Erythroblast (primary cell): ENCODE measurements at places on chromosomes 13 and 19.

DNA sequence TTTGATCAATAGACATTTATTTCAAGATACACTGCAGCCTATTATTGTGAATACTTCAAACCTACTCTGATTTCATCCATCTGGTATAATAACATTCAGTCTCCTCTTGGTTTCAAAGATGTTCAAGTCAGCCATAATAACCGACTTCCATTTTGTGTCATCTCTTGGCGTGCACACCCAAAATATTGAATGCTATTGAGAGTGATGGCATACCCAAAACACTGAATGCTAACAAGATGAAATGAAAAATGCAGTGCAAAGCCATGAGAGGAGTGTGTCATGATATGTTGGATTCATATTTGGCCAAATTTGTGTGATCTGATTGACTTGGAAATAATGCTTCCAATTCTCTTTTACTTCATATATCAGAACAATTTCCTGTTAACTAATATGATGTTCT is 181.2 kb upstream of the PCDH17 start:
- no peak for DNase-seq

DNA sequence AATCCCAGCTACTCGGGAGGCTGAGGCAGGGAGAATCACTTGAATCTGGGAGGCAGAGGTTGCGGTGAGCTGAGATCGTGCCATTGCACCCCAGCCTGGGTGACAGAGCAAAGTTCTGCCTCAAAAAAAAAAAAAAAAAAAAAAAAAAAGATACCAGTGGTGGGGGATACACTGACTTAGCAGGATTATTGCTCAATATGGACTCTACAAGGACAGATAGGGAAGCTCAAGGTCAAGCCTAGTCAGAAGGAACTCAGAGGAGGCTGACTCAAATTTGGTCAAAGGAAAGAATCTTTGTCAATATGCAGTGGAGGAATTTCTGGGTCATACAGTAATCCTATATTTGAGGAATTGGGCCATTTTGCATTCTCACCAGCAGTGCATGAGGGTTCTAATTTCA is 6.7 kb upstream of the DIAPH3 start:
- DNase-seq, result no peak

- no peak for DNase-seq
Observed at GRCh38 chr13:106473154-106473553, 62.3 kb downstream of the EFNB2 start.

DNA sequence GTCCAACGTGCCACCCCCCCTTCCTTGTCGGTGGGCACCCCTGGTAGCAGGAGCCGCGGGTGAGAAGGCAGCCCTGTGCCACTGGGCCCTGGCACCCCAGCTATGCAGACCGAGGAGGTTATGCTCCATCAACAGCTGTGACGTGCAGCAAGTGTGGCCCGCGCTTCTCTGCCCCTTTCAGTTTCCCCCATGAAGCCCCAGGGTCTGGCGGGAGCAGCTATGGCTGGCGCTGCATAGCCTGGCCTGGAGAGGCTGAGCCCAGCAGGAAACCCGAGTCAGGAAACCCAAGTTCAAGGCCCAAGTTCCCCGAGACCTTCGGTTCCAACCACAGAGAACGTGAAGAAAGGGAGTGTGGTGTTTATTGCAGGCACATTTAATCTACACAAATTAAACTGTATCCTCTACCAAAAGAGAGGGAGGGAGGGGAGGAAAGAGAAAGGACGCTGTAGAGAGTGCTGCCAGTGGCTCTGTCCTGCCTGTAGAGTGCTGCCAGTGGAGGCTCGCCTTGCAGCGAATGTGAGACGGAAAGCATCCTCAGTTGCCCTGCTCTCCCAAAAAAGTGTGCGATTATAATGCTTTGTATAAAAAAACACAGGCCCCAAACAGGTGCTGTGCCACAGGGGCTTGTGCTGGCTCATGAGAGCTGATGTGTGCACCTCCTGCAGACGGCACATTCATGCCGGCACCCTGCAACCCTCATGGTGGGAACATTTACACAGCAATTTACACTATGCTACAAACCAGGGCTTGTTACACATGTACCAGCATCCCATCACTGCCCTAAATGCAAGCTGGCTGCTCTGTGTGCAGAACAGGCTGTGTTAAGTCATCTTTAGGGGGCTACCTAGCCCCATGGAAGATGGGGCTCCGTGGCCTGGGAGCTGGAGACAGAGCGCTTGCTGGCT is 16.3 kb downstream of the POP4 start:
- DNase-seq, result peak; percentile 9

DNA sequence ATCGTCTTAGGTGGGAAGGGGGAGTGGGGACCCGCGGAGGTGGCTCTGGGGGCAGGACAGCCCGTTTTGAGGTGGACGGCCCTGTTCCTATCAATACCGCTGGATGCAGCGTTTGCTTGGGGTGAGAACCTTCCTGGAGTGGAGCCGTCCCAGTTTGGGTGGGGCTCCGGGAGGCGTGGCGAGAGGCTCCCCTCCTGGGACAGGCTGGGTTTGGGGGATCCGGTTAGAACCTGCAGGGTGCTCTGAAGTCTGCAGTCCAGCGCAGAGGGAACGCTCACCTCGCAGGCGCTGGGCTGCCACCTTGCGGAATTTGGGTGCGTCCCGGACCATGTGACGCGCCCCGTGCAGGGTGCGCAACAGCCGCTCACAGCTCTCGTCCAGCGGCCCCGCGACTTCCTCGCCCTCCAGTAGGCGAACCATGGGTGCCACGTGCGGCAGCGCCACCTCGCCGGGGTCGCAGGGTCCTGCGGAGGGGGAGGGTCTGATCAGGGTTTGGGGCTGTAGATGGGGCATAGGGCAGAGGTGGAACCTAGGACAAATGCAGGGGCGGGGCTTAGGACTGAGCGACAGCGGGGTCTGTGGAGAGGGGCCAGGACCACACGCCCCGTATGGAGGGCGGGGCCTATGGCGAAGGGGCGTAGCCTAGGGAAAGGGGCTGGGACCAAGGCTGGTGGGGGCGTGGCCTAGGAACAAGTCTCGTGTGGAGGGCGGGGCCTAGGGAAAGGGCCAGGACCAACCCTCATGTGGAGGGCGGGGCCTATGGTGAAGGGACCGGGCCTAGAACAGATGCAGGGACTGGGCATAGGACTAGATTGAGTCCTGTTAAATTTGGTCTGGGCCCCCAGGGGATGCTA is 13.8 kb downstream of the SH2D3A start:
- peak; percentile 93 for DNase-seq

GRCh38 chr19:2477732-2478191 is 1.8 kb downstream of the GADD45B start:
- DNase-seq, result peak; percentile 50

DNA sequence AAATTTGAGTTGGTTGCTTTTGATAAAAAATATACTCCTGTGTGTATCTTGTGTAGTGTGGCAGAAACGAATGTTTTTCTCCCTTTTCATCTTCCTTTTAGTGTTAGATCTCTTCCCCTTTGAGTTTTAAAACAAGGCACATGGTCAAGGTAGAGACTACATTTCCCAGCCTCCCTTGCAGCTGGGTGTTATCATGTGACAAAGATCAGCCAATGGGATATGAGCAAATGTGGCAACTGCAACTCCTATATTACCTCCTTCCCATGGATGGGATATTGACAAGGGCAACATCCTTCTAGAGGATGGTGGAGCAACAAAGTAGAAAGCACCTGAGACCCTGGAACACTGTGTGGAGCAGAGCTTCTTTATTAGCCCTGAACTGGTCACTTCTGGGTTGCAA is 42.4 kb downstream of the ADGRE3 start:
- peak; percentile 48 for DNase-seq

DNA sequence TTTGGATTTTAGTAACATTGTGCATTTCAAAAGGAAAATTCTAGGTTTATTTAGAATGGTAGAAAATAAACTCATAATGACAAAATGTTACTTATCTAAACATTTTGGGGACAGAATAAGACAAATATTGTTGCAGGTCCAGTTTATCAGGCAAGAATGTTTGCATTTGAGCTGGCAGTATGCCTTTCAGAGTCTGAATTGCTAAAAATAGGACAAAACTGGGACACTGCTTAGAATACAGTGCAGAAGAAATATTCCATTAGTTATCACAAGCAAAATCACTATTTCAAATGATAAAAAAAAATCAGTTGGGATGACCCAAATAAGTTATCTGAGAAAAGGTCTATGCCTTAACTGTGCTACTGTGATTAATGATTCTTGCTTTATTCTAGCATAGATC is 870.3 kb upstream of the MIR17HG start:
- DNase-seq, result no peak

GRCh38 chr13:82847595-82847994 is 1034.7 kb downstream of the SLITRK1 start:
- DNase-seq, result no peak

DNA sequence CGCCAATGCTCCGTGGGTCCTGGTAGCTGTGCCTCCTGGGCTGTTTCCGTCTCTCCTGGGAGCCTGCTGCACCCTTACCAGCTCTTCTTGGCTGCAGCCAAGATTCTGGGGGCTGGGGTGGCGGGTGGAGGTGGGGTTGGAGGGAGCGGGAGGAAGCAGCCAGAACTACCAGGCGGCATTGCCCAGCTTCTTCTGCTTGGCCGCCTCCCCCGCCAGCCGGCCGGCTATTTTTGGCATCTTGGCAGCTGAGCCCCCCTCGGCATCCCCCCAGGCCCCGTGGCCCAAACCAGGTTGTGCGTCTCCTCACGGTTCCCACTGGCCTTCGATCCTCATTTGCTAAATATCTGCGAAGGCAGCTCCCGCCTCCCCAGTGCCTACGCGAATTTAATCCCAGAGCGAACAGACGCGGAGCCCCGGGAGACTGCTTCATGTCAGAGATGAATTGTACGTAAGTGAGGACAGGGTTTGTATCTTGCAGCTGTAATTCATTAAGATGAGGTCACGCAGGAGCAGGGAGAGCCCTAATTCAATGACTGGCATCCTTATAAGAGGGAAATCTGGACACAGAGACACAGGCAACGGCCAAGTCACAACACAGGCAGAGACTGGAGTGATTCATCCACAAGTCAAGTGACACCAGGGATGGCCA is 12.8 kb upstream of the PEAK3 start:
- DNase-seq, result no peak

DNA sequence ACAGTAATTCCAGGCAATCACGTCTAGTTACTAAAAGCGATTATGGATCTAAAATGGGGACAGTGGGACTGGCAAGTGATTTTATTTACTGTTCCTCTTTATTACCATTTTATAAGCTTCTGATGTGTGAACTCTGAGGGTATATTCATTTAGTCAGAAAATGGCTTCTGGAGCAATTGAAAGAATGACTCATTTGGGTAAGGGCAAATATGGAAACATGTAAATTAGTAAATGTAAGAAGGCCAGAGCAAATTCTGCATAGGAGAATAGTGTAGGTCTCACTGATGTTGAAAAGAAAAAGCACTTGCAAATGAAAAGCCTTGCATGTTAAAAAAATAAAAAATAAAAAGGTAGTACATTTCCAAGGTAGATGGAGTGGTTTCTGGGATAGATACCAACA is 262.2 kb downstream of the KLF5 start:
- no peak for DNase-seq

DNA sequence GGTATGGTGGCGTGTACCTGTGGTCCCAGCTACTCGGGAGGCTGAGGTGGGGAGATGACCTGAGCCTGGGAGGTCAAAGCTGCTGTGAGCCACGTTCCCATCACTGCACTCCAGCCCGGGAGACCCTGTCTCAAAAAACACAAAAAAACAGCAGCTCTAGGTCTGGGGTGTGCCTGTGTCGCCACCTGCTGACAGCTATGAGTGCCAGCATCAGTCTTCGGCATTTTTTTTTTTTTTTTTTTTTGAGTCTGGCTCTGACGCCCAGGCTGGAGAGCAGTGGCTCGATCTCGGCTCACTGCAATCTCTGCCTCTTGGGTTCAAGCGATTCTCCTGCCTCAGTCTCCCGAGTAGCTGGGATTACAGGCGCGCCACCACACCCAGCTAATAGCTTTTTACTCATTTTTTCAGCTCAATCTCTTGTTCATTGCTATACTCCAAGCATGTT is 10.1 kb downstream of the AP2S1 start:
- peak; percentile 87 for DNase-seq

DNA sequence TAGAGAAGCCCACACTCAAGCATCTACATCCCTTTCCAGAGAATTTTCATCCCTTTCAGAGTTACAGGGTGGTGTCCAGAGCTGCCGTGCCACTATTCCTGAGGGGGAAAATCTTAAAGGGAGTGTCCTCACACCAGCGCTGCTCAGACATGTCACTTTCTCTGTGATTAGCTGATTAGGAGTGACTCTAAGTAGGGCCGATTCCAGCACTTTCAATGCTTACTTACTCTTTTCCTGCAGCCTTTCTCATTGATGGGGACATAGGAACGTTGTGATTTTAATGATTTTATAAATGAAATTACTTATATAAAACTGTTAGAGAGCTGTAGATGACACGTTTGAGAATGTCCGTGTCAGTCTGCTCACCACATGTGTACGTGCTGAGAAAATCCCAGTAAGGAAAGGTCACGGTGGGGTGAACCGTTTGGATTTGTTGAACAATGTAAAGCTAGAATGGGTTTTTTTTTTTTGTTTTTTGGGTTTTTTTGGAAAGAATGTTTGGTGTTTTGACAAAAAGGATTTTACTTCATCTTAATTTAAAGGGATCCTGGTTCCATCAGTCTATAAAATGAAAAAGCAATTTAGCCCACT is 56.6 kb upstream of the SPATA13 start:
- DNase-seq, result no peak

GRCh38 chr19:48469289-48469881 is at the start of gene CYTH2:
CYTH2 (plus strand) TSS chr19:48469369; CDS start chr19:48469508, 139 bp downstream.
- DNase-seq, result peak; percentile 88

DNA sequence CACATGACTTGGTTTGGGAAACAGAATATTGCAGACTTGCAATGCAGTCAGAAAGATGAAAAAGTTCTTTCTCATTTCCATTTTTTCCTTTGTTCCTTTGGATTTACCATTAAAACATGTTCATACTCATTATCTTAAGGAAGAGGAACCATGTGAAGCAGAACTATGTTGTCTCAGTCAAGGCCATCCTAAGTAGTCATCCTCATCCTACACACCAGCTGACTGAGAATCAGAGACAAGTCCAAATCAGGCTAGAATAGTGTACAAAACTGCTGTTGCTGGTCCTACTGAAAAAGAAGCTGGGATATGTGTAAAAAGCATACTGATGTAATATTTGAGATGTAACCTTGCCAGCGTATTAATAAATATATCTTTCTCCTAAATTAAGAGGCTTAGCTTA is 433.4 kb downstream of the SLITRK5 start:
- DNase-seq, result no peak

DNA sequence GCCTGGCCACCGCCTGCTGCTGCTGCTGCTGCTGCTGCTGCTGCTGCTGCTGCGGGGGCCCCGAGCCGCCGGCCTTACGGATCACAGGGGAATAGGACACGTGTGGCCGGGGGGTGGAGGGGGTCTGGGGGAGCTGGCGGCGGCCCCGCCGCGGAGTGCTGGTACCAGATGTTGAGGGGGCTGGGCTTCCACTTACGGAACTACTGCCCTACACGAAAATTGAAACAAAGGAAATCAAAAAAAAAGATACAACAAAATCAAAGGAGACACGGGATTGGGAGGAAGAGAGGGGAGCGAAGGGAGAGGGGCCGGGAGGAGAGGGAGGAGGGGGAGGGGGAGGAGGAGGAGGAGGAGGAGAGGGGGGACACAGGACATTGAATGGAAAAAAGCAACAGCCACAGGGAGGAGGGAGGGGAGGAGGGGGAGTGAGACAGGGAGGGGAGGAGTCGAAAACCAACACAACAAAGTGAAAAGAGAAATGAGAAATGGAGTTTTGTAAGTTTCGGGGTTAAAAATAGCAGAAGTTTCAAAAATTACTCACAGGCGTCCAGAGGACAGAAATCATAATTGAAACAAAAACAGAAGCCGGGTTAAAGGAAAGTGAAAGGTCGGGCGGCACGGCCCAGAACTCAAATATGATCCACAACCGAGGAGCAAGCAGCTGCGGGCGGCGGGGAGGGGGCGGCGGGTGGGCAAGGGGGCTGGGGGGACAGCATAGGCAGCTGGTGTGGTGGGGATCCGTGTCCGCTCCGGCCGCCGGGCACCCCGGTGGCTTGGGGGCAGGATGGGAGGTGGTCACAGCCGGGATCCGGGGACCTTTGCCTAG is 57.8 kb downstream of the IER2 start:
- DNase-seq, result no peak
